ENCODE measurements at places on chromosomes 3 and 15.

GRCh38 chr3:160851629-160852210, 95.7 kb downstream of the PPM1L start:
- DNase-seq, result no peak

DNA sequence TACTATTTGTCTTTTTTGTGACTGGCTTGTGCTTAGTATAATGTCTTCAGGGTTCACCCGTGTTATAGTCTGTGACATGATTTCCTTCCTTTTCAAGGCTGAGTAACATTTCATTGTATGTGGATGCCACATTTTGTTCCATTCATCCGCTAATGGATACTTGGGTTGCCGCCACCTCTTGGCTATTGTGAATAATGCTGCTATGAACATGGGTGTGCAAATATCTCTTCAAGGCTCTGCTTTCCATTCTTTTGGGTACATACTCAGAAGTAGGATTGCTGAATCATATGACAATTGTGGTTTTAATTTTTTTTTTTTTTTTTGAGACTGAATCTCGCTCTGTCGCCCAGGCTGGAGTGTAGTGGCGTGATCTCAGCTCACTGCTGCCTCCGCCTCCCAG, 15.4 kb downstream of the CRTC3 start:
- no peak for DNase-seq

GRCh38 chr3:105891101-105891500, 22.3 kb upstream of the CBLB start:
- no peak for DNase-seq

DNA sequence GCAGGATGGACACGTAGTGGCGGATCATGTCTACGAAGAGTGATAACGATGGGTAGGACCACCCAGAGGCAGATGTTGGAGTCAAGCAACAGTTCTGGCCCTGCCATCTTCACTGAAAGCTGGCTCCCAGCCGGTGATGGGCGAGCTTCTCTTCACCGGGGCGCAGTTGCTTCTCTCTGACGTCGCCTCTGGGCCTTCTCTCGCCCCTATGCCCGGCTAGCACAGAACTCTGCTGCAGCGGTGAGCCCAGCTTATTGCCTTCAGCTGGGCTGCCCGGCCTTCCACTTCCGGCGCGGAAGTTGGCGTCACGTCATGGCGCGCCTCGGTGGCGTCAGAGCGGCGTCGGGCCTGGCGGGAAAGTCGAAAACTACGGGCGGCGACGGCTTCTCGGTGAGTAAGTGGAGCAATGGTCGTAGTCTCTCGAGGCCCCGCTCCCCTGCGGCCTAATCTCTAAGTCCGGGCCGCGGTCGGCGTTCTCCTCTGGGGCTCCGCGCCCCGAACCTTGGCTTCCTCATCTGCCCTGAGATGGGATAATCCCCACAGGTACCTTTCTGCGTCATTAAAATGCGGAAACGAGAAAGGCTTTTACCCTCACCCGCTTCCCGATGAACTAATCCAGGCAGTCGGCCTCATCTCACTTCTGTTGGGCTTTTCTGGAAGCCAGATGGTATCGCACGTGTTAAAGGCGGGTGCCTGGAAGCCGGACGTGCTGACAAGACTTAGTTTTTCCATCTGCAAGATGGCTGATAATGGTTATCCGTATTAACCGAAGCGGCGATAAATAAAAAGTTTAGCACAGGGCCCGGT, at the start of gene FANCD2:
TSS of gene FANCD2 (plus strand) at position 354 of the 807 bp plus-strand sequence. CDS start 2,221 bp downstream, outside the sequence.
- peak; percentile 90 for DNase-seq

DNA sequence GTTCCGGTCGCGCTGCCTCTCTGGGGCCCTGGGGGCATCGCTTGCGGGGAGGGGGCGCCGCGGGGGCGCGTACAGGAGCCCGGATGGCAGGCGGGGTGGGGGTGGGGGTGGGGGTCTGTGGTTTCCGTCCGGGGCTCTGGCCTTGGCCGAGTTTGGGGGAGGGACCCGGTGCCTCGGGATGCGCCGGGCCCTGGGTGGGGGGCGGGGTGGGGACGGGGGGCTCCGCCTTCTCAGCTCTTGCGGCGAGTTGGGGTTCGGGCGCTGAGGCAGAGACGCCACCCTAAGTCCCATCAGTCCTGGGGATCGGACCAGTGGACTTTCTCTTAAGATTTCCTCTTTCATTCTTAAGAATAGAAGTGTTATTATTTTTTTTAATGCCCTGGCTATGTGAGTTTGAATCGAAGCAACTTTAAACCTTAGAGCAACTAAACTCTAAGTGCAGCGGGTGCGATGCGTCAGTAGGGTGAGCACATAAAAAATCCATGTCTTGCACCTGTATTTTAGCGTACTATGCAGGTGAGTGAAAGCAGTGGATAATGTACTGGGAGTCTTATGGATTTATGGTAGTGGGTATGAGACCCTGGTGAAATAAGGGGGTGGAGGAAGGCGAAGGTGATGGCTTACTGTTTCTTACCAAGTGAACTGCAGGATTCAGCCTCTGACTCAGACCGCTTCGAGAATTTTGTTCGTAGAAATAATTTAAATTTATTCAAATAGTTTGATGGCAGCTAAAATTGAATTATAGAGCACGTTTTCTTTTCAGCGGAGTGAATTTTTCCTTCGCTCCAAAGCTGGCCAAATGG, 762 bp downstream of the CTNNB1 start:
- DNase-seq, result peak; percentile 72

DNA sequence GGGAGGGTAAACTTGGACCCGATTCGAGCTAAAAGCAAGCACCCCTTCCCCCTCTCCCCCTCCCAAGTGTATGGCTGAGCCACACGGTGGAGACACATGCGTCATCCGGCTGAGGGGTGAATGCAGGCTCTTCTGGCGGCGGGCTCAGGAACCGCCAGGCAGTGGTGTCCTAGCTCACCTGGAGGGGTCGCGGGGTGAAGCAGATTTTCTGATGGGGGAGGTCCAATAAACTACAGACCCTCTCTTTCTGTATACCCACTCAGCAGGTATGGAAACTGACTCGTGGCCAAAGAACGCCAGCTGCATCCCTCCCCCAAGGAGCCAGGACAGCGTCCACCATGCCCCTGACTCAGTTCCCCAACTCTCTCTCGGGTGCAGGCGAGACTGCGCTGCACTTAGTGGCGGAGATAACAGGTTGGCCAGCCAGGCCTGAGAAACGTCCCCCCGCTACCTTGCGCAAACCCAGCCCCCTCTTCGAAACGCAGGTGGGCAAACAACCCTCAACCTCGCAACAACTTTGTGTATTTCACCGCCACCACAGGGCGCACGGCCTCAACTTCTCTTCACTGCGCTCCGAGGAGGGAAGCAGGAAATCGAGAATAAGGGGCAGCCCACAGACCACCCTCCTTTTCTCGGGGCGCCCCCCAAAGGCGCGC, 1.3 kb downstream of the MAGI1 start:
- peak; percentile 55 for DNase-seq

DNA sequence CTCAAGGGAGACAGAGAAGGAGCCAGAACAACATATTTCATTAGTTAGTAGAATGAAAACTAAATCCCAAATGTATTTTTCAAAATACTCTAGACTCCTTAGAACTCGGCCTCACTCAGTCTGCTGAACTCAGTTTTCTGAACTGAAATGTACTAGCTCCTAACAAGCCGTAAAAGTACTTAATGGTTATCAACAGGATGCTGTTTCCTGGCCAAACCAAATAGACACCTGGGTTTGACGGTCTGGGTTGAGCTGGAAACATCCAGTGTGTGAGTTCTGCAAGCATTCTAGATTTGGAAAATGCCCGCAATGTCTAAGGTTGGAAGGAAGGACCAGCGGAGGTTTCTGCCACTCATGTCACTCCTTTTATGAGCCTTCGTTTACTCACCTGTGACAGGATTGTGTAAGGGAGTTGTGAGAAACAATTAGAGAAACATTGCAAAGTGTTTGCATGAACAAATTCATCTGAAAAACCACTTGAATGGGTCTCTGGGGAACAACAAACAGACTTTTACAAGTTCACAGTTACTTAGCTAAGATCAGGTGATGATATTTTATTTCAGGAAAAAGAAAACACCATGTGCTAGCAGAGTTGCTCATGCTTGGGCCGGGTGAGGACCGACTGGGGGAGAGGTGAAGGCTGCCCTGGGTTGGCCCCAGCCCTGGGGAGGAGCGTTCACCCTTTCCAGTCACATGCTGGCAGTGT, 151.0 kb downstream of the ALDH1A2 start:
- no peak for DNase-seq

- no peak for DNase-seq
These were observed 244.9 kb upstream of the MCTP2 start for GRCh38 chr15:93986400-93986984.

DNA sequence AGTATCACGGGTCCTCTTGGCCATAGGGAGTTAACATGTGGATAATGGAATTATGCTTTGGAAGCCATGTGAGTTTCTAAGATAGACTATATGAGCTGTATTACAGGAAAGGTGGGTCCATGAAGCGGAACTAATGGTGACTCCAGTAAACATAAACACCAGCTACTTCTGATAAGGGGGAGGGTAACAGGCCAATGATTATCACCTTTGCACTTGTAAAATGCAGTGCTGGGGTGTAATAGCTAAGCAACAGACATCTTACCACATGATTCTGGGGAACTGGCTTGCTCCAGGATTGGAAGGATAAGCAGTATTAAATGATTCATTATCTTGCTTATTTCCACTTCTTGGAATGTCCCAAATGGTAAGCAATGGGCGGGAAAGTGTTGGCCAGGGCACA, 61.4 kb upstream of the CD47 start:
- no peak for DNase-seq

DNA sequence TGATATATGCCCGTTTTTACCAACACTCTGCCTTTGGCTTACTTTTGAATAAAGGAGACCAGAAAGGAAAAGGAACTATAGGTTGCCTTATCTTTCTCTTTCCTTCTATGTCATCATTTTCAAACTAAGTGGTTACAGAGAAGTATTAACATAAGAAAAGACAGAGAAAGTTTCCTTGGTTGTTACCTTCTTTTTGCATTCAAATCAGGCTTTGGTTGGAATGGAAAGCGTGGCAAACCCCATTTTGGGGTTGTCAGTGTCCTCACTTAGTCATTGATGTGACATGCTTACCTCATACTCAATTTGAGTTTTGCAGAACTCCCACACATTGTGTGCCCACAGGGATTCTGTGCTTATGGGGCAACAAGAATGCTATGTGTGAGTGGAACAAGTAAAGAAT, 3.7 kb upstream of the THRB start:
- no peak for DNase-seq

DNA sequence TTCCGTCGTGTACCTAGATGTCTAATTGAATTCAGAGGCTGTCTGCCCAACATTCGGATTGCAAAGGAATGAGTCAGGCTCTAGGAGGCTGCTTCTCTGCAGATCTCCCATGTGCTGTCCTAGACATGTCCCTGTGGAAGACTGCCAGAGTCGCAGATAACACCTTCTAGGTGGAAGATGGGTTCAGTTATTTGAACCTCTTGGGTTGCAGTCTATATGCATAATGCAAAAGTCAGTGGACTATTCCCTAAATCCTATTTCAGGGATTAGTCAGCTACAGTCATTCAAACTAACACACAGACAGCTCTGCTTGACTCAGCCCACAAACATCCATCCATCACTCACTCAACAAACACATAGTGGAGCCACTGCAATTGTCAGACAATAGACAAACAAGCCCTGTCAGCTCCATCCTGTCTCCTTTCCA, 300.0 kb upstream of the CTNNB1 start:
- DNase-seq, result no peak

- DNase-seq, result no peak
These were observed 20.0 kb downstream of the GRIP2 start for GRCh38 chr3:14520149-14520548.

DNA sequence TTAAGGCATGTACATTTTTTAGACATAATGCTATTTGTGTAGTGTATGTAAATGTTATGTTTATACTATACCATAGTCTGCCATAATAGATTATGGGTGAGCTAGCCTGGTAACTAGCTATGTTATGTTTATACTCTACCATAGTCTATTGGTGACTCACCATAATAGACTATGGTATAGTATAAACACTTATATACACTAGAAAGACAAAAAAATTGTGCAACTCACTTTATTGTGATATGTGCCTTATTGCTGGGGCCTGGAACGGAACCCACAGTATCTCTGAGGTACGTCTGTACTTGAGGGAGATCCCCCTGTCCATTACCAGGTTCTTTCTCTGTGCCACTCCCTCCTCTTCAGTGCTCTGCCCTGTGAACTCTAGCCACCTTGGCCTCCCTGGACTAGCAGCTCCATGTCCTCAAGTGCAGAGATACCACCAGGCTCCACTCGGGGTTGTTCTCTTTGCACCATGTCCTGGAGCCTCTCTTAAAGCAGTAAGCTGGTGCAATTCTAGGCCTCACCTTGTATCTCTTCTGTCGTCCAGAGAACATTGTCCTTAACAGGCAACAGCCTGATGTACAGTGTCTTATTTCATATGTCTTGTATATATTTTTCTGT, 60.8 kb upstream of the PXYLP1 start:
- no peak for DNase-seq

DNA sequence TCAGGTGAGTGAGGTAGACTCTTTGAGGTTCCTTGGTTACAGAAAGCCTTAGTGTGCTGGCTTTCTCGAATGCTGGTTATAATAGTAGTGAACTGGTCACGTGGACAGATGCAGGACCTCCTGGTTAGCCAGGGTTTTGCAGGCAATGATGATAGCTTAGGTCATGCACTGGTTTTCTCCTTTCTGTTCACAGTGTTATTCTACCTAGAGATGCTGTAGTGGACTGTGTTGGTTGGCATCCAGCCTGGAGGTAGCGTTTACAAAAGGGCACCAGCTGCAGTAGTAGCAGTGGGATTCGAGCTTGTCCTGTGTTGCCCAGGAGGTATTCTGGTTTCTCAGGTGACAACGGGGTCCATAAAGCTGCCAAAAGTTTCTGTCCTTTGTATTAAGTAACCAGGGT, 27.0 kb downstream of the PCCB start:
- DNase-seq, result no peak

GRCh38 chr15:66858423-66859207, 156.6 kb downstream of the SMAD6 start:
- no peak for DNase-seq

- DNase-seq, result no peak
These were observed 513 bp downstream of the CLASP2 start for GRCh38 chr3:33717616-33717865.
